ENCODE measurements at places on chromosomes 11 and 22. TPM values are rescaled to one million over a fixed set of nuclear protein-coding genes. Genes with fewer than 3 reads are reported as not detected.

C11orf16 gene
- total RNA-seq = not detected

- no peaks in the 10 kb centered on the region for H3K36me3 ChIP-seq
- DNase-seq = no peak
- H3K27me3 ChIP-seq = peaks cover 9% of the 10 kb centered on the region
- H3K4me3 ChIP-seq = no peak overlapping the region
These were observed 36.3 kb upstream of the TIMP3 start for GRCh38 chr22:32765132-32765618.

GRCh38 chr22:30304495-30305244 is 15.4 kb upstream of the CASTOR1 start:
- DNase-seq = peak; percentile 64
- H3K27me3 ChIP-seq = no peaks in the 10 kb centered on the region
- H3K4me3 ChIP-seq = no peak overlapping the region
- H3K36me3 ChIP-seq = peaks cover 9% of the 10 kb centered on the region

GRCh38 chr22:29633514-29634312 is 30.3 kb downstream of the NF2 start:
- H3K27me3 ChIP-seq = no peaks in the 10 kb centered on the region
- H3K36me3 ChIP-seq = peaks cover 22% of the 10 kb centered on the region
- no peak overlapping the region for H3K27ac ChIP-seq
- no peak overlapping the region for H3K4me3 ChIP-seq

DNA sequence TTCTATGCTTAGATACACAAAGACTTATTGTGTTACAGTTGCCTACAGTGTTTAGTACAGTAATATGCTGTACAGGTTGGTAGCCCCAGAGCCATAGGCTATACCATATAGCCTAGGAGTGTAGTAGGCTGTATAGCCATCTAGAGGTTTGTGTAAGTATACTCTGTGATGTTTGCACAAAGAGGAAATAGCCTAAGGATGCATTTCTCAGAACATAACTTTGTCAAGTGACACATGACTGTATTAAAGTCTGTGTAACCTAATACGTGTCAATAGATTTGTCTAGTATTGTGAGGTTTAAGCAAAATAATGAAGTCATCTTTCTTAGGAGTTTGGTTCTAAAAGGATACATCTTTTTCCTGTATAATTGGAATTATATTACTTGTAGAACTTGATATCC is 5.5 kb downstream of the ZC3H12C start:
- H3K36me3 ChIP-seq = no peaks in the 10 kb centered on the region
- no peak overlapping the region for H3K4me3 ChIP-seq
- no peaks in the 10 kb centered on the region for H3K4me1 ChIP-seq
- H3K27me3 ChIP-seq = no peaks in the 10 kb centered on the region
- no peak for DNase-seq

DNA sequence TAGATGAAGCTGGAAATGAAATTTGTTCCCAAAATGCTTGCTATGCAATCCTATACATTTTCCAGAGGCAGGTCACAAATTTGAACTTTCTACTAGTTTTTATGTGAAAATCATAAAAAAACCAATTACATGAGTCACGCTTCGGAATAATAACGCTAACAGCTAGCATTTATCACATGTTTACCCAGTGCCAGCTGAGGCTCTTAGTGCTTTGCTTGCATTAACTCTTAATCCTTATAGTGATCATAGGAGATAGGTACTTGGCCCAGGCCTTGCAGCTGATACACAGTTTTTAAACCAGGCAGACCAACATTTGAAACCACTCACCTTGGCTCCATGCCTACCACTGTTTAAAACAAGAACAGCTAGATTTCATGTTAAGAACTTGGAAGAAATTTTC is 131.8 kb upstream of the RAG2 start:
- H3K4me3 ChIP-seq = no peak overlapping the region
- no peaks in the 10 kb centered on the region for H3K4me1 ChIP-seq
- H3K27me3 ChIP-seq = no peaks in the 10 kb centered on the region
- no peak overlapping the region for H3K27ac ChIP-seq
- DNase-seq = peak; percentile 32
- no peaks in the 10 kb centered on the region for H3K36me3 ChIP-seq

DNA sequence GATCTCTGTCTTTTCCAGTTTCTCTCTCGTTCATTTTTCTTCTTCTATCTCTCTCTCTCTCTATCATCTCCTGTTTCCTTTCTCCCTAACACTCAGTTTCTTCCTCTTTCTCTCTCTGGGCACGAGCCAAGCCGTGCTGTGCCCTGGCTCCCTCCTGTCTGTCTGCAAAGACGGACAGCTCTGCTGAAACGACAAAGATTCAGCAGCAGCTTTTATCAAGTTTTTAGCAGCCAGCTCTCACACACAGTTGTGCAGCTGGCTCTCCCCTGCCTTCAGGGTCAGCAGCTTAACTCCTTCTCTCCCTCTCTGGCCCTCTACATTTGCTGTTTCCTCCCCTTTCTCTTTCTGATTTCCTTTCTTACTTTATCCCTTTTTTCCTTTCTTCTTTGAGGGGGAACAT is 352.0 kb upstream of the MPPED2 start:
- H3K4me1 ChIP-seq = no peaks in the 10 kb centered on the region
- H3K27ac ChIP-seq = no peak overlapping the region
- H3K27me3 ChIP-seq = no peaks in the 10 kb centered on the region

DNA sequence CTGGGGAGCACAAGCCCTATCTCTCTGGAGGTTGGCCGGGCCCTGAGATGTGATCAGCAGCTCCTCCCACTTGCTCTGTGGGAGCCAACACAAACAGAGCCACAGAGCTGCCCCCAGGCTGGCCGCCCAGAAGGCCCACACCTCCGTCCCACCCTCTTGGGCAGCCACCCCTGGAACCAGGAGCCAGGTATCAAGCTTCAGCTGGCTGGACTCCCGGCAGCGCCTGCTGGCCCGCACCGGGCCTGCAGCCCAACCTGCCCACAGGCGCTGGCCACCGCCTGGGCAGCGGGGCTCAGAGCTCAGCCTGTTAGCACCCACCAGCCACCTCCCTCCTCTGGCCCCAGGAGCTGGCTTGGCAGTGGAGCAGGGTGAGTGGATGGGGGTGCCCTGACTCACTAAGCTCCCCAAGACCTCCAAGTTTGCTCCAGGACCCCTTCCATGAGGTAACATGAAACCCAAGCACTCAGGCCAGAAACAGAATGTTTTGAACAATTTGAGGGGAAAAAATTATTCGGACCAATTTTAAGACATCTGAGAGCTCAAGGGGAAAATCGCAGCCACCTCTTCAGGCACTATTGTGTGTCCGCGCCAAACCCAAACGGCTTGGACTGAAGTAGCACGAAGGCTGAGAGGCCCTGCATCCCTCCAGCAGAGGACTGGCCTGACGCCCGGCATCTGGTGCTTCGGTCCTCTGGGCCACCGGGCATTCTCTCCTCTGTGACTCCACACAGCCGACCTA is 450.8 kb downstream of the SOX6 start:
- no peaks in the 10 kb centered on the region for H3K36me3 ChIP-seq
- H3K27me3 ChIP-seq = no peaks in the 10 kb centered on the region
- no peak overlapping the region for H3K27ac ChIP-seq
- H3K4me1 ChIP-seq = peaks cover 9% of the 10 kb centered on the region
- H3K4me3 ChIP-seq = no peak overlapping the region
- no peak for DNase-seq

- H3K27me3 ChIP-seq = no peaks in the 10 kb centered on the region
- no peak overlapping the region for H3K4me3 ChIP-seq
- no peak for DNase-seq
- H3K27ac ChIP-seq = no peak overlapping the region
- peaks cover 7% of the 10 kb centered on the region for H3K4me1 ChIP-seq
These were observed 34.2 kb downstream of the EXPH5 start for GRCh38 chr11:108559340-108559739.

- DNase-seq = peak; percentile 46
- no peaks in the 10 kb centered on the region for H3K36me3 ChIP-seq
- H3K4me1 ChIP-seq = no peaks in the 10 kb centered on the region
- H3K4me3 ChIP-seq = no peak overlapping the region
- H3K27me3 ChIP-seq = no peaks in the 10 kb centered on the region
These were observed 84.2 kb downstream of the FBXO7 start for GRCh38 chr22:32558681-32559355.

DNA sequence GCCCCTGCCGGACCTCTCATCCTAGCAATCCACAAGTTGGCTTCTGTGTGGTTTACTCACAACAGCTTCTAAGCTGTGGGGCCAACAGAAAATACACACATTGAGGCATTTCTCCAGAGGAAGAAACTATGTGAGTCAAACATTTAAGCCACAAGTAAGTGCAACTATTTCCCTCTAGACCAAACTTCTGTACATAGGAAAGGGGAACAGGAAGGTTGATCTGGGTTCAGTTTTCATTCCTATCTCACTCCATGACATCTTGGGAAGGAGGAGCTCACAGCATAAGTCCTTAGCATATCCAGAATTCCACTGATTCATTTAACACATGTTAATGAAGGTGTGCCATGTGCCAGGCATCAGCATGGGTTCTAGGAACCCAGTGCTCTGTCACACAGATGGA is 72.8 kb upstream of the PICALM start:
- no peaks in the 10 kb centered on the region for H3K27me3 ChIP-seq
- no peaks in the 10 kb centered on the region for H3K36me3 ChIP-seq
- DNase-seq = no peak
- no peak overlapping the region for H3K4me3 ChIP-seq
- H3K27ac ChIP-seq = no peak overlapping the region

ZBTB16 gene
- total RNA-seq = 30.1 TPM

DAGLA gene
- under 0.01 TPM for total RNA-seq

DNAJB7 gene
- not detected for total RNA-seq

- H3K27me3 ChIP-seq = no peaks in the 10 kb centered on the region
- H3K4me3 ChIP-seq = no peak overlapping the region
- no peaks in the 10 kb centered on the region for H3K4me1 ChIP-seq
- no peak for DNase-seq
- H3K27ac ChIP-seq = no peak overlapping the region
- no peaks in the 10 kb centered on the region for H3K36me3 ChIP-seq
These were observed 82.1 kb upstream of the MTMR2 start for GRCh38 chr11:96006037-96006436.

GRCh38 chr22:16824716-16825687 is at the start of gene XKR3:
TSS of gene XKR3 (minus strand) at chr22:16825411. CDS start at chr22:16808073, 17,338 bp downstream.
- peak; percentile 5 for DNase-seq
- no peak within 1 kb of the TSS for H3K4me3 ChIP-seq
- H3K27ac ChIP-seq = no peak within 1 kb of the TSS
- no peaks in the 10 kb centered on the region for H3K36me3 ChIP-seq

- H3K27me3 ChIP-seq = no peaks in the 10 kb centered on the region
- DNase-seq = no peak
- H3K4me3 ChIP-seq = no peak overlapping the region
- H3K27ac ChIP-seq = no peak overlapping the region
- H3K36me3 ChIP-seq = no peaks in the 10 kb centered on the region
These were observed 226.6 kb upstream of the TENM4 start for GRCh38 chr11:79667380-79667779.

OR52I1 gene
- total RNA-seq = not detected

DNA sequence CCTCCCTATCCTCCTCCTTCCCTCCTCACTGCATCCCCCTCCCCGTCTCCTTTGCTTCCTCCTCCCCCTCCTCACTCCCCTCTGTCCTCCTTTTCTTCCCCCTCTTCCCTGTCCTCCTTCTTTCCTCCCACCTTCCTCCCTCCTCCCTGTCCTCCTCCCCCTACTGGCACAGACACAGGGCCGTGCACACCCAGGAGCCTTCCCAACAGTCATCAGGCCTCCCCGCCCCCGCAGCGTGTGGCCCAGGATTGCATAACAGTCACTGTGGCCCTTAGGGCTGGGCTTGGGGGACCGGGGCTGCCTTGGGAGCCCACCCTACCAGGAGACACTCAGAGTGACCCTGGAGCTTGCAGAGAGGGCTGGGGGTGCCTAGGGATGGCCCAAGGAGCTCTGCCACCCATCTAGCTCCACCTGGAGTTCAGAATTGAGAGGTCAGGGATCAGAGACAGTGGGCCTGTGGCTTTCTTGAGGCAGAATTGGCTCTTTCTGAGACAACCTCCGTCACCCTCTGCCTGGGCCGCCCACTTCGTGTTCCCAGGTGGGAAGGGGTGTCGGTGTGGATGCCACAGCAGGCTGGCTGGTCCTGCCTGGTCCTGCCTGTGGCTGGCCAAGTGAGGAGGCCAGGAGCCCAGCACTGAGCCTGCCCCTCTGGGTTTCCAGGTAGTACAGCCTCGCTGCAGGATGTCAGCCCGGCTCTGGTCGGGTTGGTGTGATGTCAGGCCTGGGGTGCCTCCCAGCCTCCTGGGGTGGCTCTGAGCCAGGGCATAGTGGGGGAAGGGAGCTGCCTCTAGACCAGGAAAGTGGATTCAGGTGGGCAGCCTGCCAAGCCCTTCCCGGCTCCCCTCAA is 1.6 kb downstream of the SPI1 start:
- H3K27ac ChIP-seq = no peak overlapping the region
- no peaks in the 10 kb centered on the region for H3K36me3 ChIP-seq
- H3K4me1 ChIP-seq = no peaks in the 10 kb centered on the region
- H3K4me3 ChIP-seq = peak overlapping the region; percentile 36

PAAF1 gene
- total RNA-seq = 5.4 TPM

DNA sequence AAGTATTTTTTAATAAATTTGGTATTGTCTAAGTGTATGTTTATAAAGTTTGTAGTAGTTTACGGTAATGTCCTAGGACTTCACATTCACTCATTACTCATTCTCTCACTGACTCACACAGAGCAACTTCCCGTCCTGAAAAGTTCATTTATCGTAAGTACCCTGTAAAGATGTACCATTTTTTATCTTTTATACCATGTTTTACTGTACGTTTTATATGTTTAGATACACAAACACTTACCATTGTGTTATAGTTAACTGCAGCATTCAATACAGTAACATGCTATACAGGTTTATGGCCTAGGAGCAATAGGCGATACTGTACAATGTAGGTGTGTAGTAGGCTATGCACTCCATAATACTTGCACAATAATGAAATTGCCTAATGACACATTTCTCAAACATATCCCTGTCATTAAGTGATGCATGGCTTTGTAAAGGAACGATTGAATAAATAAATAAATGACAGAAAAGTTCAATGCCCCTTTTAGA is 12.5 kb upstream of the CARD18 start:
- no peaks in the 10 kb centered on the region for H3K4me1 ChIP-seq
- no peaks in the 10 kb centered on the region for H3K36me3 ChIP-seq
- no peak overlapping the region for H3K27ac ChIP-seq
- DNase-seq = no peak
- H3K4me3 ChIP-seq = no peak overlapping the region
- no peaks in the 10 kb centered on the region for H3K27me3 ChIP-seq

DNA sequence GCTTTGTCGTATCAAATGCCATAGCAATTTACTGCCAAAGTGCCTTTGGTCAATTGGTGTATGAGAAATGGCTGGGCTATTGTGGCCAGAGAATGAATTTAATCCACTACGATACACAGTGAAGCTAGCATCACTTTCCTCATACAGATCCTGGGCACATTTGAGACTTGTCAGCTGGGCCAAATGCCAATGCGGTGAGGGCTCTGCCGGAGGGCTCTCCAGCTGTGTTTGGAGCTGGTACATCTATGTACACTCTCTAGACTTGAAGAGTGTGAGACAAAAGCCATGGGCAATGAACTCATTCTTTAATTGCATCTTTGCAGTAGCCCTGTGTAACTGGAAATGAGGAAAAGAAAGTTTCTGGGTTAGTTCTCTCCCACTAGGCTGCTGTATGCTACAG is 1052.9 kb downstream of the NTM start:
- no peaks in the 10 kb centered on the region for H3K4me1 ChIP-seq
- no peaks in the 10 kb centered on the region for H3K27me3 ChIP-seq
- H3K4me3 ChIP-seq = no peak overlapping the region

CNGA4 gene
- not detected for total RNA-seq

- peaks cover 92% of the 10 kb centered on the region for H3K4me1 ChIP-seq
- DNase-seq = no peak
- no peak overlapping the region for H3K4me3 ChIP-seq
- H3K36me3 ChIP-seq = peaks cover 5% of the 10 kb centered on the region
- H3K27me3 ChIP-seq = no peaks in the 10 kb centered on the region
These were observed 6.0 kb downstream of the KMT2A start for GRCh38 chr11:118442301-118442700.
